ENCODE measurements at places on chromosomes 3 and 15.

- DNase-seq = no peak
Observed at GRCh38 chr15:101675796-101676582, 23.8 kb upstream of the TM2D3 start.

GRCh38 chr3:160127308-160127707, 97.9 kb upstream of the C3orf80 start:
- DNase-seq = no peak

GRCh38 chr3:159764490-159765029, 224.1 kb upstream of the IL12A start:
- DNase-seq = no peak

GRCh38 chr3:107966276-107966675, 124.6 kb downstream of the CD47 start:
- no peak for DNase-seq

GRCh38 chr15:79329171-79329611, 18.3 kb downstream of the TMED3 start:
- no peak for DNase-seq
